SK-N-SH treated with all-trans-retinoic acid at 6 μM for 48 hours (cell line): ENCODE measurements at places on chromosomes 13 and 19.

DNA sequence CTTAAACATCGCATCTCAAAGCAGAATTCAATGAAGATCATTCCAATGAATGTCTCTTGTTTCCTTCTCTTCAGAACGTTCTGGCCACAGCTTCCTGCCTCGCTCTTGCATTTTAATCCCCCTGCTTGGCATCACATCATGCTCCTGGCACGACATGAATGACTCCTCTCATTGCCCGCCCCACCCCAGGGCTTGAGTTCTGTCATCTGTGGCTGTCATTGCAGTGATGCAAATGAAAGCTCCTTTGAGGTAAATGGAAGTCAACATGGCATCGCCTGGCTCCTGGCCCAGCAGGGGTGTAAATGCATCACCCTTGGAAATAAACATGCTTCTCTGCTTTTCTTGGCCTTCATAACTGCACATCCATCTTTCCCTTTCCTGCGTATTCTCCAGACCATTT is 48.6 kb downstream of the SCEL start:
- no peak for ATAC-seq

GRCh38 chr13:45778882-45779281 is 72.7 kb downstream of the SIAH3 start:
- no peak for ATAC-seq

DNA sequence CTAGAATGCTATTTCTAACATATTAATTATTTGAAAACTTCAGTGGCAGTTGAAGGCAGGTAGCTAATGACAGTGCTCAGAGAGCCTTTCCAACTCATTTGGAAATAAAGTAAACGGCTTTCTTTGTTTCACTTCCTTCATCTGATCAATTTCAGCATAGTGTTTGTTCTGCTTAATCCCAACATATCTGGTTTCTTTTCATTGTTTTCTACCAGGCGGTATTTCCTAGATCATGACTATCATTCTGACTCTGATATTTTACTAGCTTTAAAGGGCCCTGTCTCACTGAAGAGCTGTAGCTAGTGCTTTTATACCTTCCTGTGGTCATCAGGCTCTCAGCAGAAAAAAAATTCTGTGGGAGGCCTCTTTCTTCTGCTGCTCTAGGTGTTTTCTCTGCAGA is 178.6 kb downstream of the RBM26 start:
- no peak for ATAC-seq

GRCh38 chr13:99973808-99974185 is 2.2 kb upstream of the ZIC5 start:
- no peak for ATAC-seq

DNA sequence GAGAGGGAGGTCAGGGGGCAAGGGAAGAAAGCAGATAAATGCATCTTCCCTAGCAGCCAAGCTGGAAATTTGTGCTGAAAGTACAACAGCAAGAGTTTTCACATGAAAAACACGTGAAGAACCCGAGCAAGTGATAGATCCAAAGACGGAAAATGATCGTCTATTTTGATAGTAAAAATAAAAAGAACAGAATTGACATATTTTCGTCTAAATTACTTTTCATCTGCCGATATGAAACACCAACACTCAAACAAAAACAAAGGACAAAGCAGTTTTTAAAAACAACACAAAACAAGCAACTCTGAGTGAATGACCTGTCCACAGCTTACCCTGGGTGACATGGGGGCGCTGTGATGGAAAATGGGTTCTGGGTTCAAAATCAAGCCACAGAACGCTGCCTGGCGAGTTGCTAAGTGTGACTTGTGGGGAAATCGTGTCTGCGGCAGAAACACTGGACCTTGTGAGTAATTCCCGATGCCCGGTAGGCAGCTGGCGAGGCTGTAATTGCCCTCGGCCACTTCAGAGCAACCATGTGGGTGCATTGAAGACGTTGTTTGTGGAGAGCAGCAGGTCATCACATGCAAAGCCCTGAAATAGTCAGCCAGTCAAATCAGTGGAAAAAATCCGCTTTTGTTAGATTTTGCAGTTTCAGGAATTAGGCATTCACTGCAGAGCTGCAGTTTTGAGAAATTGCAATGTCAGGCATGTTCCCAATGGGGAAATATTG is 7.4 kb downstream of the SOX1 start:
- no peak for ATAC-seq

- ATAC-seq = no peak
These were observed 70.5 kb downstream of the IRS2 start for GRCh38 chr13:109715902-109716301.

- no peak for ATAC-seq
These were observed 66.1 kb downstream of the ZNF93 start for GRCh38 chr19:19966862-19967261.

GRCh38 chr13:113305208-113305607 is 8.2 kb downstream of the LAMP1 start:
- ATAC-seq = peak; percentile 65; the same call in 2 of the 3 replicates

DNA sequence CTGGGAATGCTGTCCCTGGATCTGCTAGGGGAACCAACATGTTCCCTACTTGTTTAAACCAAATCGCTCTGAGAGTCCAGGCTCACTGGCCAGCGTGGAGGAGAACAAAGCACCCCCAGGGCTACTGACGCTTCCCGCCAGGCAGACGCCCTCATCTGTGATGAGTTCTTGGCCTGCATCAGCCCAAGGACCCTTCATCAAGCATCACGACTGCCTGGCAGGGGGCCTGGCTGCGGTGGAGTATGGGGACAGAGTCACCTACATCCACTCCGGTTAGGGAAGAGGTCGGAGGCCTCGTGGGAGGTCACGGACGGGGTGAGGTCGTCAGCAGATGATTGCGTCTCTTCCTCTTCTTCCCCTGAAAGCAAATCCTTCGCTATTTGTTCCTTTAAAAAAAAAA is 17.7 kb downstream of the MIER2 start:
- no peak for ATAC-seq

DNA sequence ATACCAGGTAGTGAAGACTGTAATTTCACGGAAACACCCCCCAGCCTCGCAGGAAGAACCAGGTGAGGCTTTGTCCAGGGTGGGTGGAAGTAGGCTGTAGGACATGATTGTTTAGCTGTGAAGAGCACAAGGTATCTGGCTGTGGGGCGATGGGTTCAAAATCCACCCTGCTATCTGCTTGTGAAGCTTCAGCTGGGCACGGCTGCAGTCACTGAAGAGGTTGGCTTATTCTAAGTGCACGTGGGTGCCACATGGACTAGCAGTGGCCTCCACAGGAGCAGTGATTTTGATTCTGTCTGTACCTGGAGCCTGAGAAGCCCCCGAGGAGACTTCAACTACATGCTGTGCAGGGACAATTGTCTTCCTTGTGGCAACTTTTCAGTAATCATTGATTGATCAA is 254.1 kb downstream of the FGF9 start:
- ATAC-seq = no peak

DNA sequence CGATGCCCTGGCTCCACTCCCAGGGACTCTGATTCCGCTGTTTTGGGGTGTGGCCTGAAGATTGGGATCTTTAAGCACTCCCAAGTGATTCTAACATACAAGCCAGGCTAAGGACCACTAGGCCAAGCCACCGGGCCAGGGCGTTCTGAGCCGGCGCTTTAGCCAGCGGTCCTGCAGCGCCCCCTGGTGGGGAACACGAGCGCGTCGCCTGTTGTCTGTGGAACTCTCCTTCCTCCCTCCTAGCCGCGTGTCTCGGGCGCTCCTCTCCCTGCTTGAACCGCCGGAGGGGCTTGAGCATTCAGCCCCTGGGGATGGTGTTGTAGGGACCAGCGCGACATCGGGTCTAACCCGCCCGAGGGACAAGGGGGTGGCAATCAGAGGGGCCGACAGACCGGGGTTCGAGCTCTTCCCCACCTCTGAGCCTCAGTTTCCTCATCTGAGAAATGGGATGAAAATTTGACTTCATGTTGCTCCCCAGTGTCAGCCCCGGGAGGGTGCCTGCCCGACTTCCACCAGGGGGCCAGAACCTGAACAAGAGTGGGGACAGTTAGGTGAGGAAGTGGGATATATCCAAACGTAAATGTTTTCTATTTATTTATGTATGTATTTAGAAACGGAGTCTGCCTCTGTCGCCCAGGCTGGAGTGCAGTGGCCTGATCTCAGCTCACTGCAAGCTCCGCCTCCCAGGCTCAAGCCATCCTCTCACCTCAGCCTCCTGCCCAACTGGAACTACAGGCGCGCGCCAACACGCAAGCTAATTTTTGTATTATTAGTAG is 18.0 kb upstream of the PNMA8B start:
- peak; percentile 96 for ATAC-seq

GRCh38 chr13:109397285-109397684 is 389.1 kb downstream of the IRS2 start:
- ATAC-seq = no peak

- no peak for ATAC-seq
These were observed 58.9 kb upstream of the GJB6 start for GRCh38 chr13:20291037-20291436.

- no peak for ATAC-seq
These were observed 13.0 kb downstream of the TFDP1 start for GRCh38 chr13:113597391-113598080.

GRCh38 chr13:58843567-58843966 is 1212.0 kb downstream of the PCDH17 start:
- ATAC-seq = no peak

DNA sequence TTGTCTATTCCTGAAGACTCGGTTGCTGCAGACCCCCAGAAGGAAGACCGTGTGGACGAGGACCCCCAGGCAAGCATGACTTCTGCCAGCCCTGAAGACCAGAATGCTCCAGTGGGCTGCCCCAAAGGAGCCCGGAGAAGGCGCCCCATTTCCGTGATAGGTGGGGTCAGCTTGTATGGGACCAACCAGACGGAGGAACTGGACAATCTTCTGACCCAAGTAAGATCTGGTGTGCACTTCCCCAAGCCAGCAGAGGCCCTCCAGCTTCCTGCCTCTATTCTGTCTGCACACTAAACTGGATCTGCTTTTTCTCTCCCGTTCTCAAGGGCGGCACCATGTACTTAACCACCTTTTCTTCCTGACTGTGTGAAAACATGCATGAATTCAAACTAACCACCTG is 59.8 kb upstream of the C1QTNF9 start:
- ATAC-seq = no peak

DNA sequence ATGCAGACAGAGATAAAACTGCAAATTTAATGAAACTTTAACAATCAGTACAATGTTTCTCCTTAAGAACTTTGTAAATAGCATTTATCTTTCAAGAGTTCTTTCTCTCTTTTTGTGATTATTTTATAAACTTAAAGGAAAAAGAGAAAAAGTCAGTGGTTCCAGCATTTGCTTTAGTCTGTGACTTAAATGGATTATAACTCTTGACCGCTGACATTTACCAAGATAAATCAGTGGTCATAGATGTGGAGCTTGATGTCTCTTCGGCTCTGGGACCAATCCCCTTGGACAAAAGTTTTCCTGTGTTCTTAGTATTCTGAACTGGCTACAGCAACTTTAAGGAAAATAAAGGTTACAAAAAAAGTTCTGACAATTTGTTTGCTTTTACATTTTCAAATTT is 162.6 kb downstream of the TM9SF2 start:
- no peak for ATAC-seq

- ATAC-seq = no peak
These were observed 127.6 kb upstream of the GPC6 start for GRCh38 chr13:93098972-93099371.

- no peak for ATAC-seq
These were observed 70.3 kb downstream of the TEX29 start for GRCh38 chr13:111390522-111391270.

DNA sequence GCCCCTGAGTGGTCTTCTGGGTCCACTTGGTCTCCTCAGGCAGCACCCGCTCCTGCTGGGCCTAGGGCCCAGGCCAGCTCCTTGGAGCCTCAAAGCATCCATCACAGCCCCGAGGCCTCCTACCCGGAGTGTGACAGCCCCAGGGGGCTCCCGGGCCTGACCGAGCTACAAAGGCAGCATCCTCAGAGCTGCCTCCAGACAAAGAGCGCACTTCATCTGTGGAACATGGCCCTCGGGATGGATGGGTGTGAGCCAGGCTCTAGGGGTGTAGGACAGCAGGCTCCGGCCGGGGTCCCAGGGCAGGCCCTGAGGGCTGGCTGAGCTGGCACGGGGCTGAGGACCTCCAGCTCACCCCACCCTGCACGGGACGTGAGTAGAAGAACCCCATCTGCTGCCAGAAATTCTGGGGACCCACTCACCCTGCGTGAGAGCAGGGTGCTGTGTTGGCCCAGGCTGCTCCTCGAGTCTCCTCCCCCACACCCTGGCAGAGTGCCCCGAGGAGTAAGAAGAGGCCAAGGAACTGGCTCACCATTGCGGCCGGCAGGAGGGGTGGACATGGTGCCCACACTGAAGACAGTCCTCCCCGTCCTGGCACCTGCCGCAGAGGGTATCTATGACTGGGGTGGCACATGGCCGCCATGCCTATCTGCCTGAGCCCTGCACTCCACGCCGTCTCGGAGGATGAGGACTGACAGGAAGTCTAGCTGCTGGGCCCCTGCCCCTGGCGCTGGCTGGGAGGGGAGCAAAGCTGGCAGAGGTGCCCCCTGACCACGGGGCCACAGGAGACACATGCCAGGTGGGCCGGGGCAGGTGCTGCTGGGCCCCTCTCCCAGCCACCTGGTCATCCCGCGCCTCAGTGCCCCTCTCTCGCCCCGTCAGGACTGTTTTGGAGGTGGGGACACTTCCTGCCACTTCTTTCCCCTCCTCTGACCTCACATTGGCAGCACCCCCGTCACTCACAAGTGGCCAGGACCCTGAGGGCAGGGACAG is 22.3 kb downstream of the CEBPG start:
- ATAC-seq = no peak

- no peak for ATAC-seq
These were observed 2.7 kb downstream of the CD22 start for GRCh38 chr19:35331551-35332214.

GRCh38 chr13:71590654-71591148 is 276.3 kb downstream of the DACH1 start:
- ATAC-seq = no peak

- ATAC-seq = no peak
These were observed 17.4 kb downstream of the CPB2 start for GRCh38 chr13:46087481-46087880.

DNA sequence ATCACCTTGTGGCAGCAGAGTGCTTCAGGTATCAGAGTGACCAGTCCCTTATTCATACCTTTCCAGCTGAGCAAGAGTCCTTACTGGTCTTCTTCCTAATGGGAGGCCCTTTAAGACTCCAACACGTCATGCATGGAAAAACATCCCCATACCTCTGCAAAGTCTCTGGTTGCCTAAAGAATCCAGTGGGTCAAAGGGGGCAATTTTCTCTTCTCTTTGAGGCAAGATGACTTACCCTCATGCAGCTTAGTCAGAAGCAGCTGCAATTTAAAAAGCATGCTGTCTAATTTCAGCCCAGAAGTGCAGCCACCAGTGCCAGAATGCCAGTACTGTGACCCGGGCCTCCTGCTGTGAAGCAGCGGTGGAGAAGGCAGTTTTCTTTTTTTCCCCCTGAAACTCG is 18.7 kb downstream of the PPP5C start:
- no peak for ATAC-seq

- ATAC-seq = peak; percentile 82
These were observed 9.2 kb upstream of the GSX1 start for GRCh38 chr13:27783111-27783510.

DNA sequence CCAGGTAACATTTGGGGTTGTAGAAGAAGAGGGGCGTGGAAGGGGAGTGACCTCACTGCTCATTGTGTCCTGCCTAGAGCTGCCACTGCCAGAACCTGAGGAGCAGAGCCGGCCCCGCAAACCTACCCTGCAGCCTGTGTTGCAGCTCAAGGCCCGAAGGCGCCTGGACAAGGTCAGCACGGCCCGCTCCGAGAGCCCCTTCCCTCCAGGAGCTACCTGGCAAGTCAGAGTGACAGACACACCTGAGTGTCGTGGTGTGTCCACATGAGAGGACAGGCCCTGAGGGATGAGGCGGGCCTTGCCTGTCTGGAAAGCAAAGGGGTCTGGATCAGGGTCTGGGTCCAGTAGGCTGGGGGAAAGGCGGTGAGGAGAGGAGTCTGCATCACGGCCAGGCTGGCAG is 6.8 kb downstream of the KMT2B start:
- no peak for ATAC-seq

- ATAC-seq = no peak
These were observed 8.8 kb upstream of the RLN3 start for GRCh38 chr19:14019100-14019499.
